GM19239 (cell line): ENCODE measurements at places on chromosomes 2 and 18.

DNA sequence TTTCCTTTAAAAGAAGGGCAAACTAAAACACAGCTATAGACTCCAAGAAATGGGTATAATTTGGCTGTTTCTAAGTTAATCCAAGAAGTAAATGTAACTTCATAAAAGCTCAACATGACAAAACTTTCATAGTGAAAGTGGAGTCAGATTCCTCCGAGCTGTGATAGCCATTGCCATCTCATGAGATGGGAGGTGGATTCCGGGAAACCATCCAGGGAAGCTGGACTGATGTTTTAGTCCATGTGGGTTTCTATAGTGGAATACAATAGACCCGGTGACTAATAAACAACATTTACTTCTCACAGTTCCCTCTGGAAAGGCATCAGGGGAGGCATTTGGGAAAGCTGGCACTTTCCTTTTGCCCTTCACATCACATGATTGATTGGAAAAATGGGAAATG lies 10.0 kb upstream of the LAPTM4A start:
- no peak for DNase-seq

DNA sequence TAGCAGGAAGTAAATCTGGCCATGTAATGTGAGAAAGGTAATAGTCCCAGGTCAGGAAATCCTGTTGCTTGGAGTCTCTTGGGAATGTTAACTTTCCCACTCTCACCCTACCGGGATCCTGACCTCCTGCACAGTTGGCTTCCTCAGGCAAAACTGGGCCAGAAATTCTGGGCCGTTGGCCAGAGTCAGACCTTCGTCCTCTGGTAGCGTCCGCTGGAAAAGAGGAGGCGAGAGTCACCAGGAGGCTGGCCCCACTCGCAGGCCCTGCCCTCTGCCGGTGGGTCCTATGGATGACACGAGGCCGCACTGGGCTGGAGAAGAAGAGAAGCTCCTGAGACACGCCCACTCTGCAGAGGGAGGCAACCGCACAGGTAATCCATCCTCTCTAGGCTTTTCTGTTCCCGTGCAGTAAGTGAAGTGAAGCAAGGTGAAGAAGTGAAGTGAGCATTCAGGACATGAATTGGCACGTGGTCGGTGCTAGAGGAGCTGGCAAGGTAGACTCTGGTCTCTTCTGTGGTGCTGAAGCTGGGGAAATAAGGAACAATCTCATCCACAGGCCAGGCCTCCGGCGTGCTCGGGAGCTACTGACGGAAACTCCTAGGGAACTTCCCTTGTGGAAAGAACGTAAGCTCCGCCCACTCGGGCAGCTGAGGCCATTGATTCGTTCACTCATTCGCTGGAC lies 182.7 kb upstream of the GLI2 start:
- no peak for DNase-seq

- no peak for DNase-seq
Measured at GRCh38 chr2:68825866-68826265, 45.3 kb downstream of the BMP10 start.

DNA sequence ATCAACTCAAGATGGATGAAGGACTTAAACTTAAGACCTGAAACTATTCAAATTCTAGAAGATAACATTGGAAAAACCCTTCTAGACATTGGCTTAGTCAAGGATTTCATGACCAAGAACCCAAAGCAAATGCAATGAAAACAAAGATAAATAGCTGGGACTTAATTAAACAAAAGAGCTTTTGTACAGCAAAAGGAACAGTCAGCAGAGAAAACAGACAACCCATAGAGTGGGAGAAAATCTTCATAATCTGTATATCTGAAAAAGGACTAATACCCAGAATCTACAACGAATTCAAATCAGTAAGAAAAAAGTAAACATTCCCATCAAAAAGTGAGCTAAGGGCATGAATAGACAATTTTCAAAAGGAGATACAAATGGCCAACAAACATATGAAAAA lies 171.2 kb downstream of the ERBB4 start:
- DNase-seq = no peak

GRCh38 chr2:231928901-231929725 lies 2.9 kb upstream of the NPPC start:
- DNase-seq = no peak

GRCh38 chr2:30768708-30769480 lies 38.4 kb downstream of the CAPN13 start:
- no peak for DNase-seq

DNA sequence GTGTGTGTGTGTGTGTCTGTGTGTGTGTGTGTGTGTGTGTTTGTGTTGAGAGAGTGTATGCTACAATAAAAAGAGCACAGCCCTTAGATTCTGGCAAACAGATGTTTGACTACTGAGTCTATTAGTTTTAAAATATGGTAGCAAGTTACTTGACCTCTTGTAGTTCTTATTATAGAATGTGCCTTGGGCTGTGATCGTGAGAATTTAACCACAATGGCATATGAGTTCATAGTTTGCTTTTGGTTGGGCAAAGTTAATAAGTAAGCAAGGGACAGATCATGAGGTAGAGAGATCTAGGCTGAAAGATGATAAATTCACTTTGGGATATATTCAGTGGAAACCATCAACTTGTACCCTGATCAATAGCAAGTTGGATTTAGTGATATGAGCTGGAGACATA lies 334.3 kb upstream of the VWC2L start:
- no peak for DNase-seq

- no peak for DNase-seq
Measured at GRCh38 chr18:74281011-74281979, 10.5 kb downstream of the CYB5A start.

DNA sequence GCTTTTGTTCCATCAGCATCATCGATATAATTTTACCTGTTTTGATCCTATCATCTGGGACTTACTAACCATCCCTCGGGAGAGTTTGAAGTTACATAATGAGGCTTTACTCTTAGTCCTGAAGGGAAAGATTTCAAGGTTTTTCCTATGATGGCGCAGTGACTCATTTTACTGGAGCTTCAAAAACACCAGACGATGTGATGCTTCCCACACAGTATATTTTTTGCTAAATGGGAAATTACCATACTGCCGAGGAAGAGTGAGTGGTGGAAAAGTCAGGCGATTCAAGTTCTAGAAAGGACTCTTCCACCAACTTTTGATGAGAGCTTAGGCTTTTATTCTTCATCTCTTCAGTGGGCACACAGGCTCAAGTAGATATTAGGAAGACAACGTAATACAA lies 44.6 kb upstream of the GCG start:
- DNase-seq = no peak

DNA sequence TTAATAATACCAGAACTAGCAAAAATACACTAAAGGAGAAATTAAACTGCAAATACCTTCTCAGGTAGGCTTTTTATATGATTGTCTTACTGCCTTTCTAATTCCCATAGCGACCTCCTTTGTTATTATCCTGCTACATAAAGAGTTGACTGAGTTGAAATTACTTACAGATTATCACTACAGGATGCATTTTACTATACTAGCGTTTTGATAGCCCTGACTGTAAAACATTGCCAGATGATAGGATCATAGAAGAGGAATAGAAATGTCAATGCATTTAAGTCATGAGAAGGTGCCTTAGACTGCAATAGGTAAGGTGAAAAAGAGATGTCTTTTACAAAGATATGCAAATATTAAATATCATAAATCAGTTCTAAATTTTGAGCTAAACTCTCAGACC lies 639.7 kb downstream of the NRXN1 start:
- DNase-seq = no peak

GRCh38 chr2:47528874-47529273 lies 125.9 kb downstream of the MSH2 start:
- DNase-seq = no peak

GRCh38 chr2:134123332-134123731 lies 130.5 kb upstream of the MGAT5 start:
- no peak for DNase-seq

GRCh38 chr2:31442376-31442775 lies 27.8 kb upstream of the XDH start:
- DNase-seq = no peak

- no peak for DNase-seq
Measured at GRCh38 chr18:50870138-50870845, 8.6 kb upstream of the ME2 start.

GRCh38 chr2:197011801-197012641 lies 85.5 kb upstream of the PGAP1 start:
- peak; percentile 28 for DNase-seq

GRCh38 chr2:234025466-234025865 lies 25.0 kb upstream of the SPP2 start:
- peak; percentile 36 for DNase-seq

GRCh38 chr18:23883277-23883790 lies 131.2 kb upstream of the TTC39C start:
- DNase-seq = no peak

- no peak for DNase-seq
Measured at GRCh38 chr2:198880421-198880820, 577.3 kb downstream of the SATB2 start.

DNA sequence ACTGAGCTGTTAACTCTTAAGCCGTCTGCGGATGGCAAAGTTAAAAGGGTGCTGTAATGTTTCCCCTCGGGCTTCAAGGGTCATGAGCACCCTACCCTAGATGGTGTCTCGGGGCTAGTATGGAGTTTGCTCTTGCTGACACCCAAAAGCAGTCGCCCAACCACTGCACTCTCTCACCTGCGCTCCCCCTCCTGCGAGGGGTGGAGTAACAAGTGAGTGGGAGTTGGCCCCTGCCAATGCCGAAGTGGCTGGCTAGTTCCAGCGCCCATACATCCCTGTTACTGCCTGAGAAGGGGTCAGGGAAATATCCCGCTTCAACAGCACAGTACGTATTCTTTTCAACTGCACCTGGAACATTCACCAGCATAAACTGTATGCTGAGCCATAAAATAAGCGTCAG lies 47.5 kb downstream of the FAM117B start:
- no peak for DNase-seq

DNA sequence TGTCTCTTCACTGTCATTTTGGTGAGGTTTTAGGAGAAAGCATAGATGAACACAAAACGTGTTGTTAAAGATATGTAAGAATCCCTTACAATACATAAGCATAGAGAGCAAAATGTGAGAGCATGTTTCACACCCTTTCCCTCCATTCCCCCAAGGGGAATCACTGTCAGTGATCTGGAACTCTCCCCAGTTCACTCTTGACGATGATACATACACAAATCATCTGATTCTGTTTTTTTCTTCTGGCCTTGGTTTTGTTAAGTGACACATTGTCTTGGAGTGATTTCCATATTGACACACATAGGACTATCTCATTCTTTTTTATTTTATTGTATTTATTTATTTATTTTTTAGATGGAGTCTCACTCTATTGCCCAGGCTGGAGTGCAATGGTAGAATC lies 53.7 kb upstream of the TANC1 start:
- no peak for DNase-seq

DNA sequence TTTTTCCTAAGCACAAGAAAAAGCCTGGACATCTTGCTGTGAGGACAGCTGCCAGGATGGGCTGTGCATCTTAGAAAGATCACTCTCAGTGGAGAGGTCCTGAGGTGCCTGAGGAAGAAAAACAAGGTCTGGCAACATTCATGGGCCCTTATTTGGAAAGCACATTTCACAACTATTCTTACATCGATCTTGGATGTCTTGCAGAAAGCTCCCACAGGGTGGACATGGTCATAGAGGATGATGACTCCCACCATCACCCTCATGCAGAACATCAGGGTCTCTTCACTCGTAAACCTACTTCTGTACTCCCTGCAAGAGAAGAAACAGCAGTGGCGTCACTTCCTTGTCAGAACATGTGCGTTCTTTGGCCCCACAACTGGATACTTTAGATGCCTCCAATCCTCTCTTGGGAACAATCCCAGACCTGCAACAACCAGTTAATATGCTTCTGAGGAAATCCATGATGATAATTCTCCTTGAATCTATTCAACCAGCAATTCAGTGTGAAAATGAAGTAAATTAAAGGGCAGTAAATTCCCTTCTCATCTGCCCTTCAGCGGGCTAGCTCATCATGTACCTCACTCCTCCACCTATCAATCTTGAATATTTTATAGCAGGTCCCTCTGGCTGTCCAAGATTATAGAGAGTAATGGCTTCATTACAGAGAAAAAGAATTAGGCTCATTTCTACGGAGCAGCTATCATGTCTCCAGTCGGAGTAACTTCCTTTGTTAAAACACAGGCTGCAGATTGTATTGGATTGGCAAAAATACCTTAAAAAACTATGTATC lies 106.2 kb downstream of the CYRIA start:
- DNase-seq = no peak

GRCh38 chr2:162156149-162156548 lies 4.1 kb upstream of the GCG start:
- DNase-seq = no peak

DNA sequence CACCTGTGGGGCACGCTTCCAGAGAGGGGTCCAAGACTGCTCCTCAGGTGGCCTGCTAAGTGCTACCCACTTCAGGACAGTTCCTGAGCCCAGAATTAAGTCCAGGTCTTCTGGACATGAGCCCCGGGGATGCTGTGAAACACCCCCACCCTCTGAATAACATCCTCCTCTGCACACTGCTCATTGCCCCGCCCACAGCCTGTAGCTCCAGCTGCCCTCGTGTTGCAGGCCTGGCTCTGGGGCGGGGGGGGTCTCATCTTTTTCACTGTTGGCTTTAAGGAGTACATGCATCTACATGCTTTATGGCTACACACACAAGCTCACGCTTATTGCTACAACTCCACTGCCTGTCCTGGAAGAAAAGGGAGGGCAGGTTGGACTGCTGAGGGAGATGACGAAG lies 92.8 kb downstream of the PTGR3 start:
- no peak for DNase-seq

GRCh38 chr2:214139630-214140284 lies 271.1 kb upstream of the VWC2L start:
- DNase-seq = no peak

GRCh38 chr2:180520206-180520605 lies 460.2 kb upstream of the UBE2E3 start:
- no peak for DNase-seq

DNA sequence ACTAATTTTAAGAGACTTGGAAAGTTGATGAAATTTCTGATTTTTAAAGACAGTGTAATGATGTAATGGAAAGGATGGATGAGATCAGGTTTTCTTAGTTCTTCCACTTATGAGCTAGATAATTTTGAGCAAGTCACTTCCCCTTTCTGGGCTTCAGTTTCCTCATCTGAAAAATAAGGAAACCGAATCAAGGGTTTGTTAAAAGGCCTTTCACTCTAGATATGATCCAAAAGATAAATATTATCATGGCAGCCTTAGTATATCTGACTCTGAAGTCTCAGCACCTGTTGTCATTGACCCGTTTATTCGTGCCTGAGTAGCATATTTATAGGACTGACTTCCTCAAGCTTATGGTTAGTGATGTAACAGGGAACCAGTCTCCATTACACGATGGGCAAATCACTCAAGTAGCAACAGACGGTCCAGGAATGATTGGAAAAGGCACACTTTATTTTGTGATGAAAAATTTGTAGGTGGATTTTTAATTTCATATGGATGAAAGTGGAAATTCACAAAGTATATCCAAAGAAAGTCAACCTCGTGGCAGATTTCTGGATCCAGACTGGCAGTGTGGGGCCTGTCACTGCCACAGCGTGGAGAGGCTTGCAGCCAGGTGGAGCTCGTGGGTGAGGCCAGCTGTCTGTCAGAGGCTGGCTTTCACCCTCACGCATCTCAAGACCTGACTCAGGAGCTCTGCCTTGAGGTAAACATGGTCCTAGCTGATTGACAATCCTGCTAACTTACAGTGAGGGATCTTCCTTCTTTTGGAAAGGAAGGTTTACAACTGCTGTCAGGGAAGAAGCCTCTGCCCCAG lies 137.9 kb upstream of the CXCR4 start:
- no peak for DNase-seq

- no peak for DNase-seq
Measured at GRCh38 chr2:125593036-125593435, 1062.9 kb upstream of the GYPC start.
